ENCODE measurements at places on chromosomes 6 and 20.

DNA sequence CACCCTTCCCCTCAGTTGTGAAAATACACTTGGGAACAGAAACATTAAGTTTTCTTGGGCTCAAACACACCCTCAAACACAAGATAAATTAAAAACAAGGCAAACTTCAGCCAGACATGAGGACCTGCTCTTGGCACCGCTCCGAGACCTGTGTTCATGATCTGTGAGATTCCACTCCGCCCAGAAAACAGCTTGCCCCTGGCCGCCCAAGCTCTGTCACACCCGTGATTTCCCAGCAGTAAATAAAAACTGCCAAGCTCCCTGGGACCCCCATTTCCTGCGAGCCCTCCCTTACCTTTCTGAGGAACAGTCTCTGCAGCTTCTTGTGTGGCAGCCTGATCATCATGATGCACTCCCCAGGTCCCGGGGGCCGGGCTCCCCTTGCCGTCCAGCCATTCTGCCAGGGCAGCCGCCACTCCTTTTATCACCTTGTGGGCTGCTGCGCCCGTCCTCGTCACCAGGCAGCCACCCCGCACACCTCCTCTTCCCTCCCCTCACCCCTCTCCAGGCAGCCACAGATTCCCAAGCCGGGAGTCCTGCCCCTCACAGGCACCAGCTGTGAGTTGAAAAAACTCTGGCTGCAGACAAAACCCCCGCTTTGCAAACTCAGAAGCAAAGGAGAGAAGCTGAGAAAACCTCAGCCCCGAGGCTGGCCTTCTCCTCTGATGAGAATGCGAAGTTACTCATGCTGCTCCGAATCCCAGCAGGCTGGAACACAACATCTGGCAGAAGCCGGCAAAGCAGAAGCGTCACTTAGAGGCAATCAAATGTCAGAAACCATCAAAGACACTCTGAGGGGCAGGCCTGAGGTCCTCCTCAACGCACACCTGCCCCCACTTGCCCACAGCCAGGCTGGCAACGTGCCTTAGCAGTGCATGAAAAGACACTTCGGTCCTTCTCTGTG, 130.4 kb upstream of the RPS6KA2 start:
- DNase-seq: no peak

GRCh38 chr6:137001977-137002302, 42.8 kb downstream of the IL20RA start:
- no peak for DNase-seq

GRCh38 chr6:19752746-19753145, 84.4 kb upstream of the ID4 start:
- no peak for DNase-seq

- no peak for DNase-seq
Measured at GRCh38 chr6:13400772-13401171, 72.4 kb upstream of the TBC1D7 start.
